Stimulated activated effector memory CD8-positive, alpha-beta T cell treated with anti-CD3 and anti-CD28 coated beads, Interleukin-12 subunit alpha, Interleukin-12 subunit beta, amount 100 ng/mL, for 72 hours (primary cell): ENCODE measurements at places on chromosomes 7 and 10.

DNA sequence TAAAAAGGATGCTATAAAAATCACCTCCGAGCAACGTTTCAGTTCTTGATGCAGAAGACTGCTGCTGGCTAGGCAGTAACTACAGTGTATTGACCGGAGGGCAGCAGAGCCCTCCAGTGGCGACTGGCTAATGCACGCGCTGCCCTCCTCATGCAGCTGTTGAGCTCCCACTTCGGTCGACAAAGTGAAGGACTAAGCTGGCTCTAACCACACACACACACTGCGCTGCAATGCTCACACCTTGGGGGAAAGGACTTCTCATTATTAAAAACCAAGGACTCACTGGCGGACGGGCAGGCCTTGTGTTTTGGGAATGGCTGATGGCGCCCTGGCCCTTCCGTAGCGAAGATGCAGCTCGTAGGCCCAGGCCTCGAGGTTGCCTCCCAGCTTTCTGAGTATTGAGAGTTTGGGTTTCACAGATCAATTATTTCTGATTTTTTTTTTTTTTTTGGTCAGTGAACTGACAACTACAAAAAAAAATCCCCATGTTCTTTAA, 120.9 kb upstream of the DIP2C start:
- DNase-seq = no peak

DNA sequence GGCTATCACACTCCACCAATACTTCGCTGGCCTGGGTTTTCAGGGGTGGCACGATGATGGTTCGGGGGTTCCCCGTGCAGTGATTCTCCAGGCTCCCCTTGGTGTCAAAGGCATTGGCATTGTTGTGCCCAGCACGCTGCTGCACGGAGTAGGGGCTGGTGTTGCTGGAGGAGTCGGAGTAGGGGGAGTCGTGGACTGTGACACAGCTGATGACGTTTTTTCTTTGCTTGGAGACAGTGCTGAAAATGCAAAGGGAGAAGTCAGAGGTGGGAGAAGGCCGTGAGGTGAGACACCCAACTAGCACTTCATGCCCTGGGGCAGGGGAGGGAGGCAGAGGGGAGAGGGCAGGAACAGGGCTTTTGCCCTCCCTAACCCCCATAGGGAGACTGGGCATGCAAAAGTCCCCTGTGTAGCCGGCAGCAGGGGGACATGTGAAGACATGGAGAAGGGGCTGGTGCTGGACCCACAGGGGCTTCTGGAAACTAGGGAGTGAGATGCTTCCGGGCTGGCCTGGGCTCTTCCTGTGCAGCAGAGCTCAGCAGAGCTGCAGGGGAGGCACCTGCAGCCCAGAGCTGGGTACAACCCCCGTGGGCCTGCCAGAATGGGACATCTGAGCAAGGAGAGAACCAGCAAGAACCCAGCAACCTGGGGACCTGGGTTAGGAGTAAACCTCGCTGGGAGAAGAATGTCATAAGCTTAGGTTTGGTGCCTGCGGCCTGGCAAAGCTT, 60.5 kb downstream of the CLEC2L start:
- no peak for DNase-seq

DNA sequence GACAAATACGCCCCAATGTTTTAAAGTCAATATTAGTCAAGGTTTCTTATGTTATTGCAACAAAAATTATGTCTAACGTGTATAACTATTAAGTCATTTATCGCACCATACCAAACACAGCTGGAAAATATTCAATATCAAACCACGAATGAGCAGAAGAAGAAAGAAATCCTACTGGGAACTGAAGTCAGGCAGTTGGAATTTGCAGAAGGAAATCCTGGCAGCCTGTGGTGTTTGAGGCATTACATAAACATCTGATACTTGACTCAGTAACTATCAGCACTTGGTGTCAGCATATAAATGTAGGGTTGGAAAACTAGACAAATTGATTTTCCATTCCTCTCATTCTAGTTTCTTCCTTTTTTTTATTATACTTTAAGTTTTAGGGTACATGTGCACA, 83.4 kb upstream of the NUPR2 start:
- DNase-seq = no peak

DNA sequence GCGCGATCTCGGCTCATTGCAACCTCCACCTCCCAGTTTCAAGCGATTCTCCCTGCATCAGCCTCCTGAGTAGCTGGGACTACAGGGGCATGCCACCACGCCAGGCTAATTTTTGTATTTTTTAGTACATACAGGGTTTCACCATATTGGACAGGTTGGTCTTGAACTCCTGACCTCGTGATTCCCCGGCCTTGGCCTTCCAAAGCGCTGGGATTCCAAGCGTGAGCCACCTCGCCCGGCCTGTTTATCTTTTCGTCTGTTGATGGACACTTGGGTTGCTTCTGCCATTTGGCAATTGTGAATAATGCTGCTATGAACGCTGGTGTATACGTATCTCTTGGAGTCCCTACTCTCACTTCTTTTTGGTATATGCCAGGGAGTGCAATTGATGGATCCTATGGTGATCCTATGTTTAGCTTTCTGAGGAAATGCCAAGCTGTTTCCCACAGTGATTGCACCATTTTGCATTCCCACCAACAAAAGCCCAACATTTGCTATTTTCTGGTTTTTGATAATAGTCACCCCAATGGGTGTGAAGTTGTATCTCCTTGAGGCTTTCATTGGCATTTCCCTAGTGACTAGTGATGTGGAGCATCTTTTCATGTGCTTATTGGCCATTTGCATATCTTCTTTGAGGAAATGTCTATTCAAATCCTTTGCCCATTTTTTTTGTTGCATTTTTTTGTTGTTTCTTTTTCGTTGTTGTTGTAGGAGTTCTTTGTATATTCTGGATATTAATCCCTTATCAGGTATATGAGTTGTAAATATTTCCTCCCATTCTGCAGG, 3.5 kb downstream of the ANTXRL start:
- no peak for DNase-seq

- DNase-seq = no peak
These were observed 134.3 kb upstream of the PDE1C start for GRCh38 chr7:32204361-32205018.

DNA sequence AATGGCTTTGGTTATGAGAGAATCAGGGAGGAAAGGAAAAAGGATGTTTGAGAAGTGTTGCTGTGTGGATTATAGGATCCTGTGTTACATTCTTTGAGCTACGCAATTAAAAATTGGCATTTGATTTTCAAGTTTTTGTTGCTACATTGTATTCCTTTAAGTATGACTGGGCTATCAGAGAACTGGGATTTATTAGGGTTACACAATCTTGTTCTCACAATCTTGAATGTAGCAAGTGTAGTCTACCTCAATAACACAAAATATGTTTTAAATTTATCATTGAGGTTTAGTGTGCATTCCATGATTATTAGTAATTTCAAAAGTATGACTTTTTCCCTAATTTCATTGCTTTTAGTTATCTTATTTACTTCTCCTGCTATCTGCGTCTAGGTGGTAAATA, 113.9 kb downstream of the CACNB2 start:
- no peak for DNase-seq

DNA sequence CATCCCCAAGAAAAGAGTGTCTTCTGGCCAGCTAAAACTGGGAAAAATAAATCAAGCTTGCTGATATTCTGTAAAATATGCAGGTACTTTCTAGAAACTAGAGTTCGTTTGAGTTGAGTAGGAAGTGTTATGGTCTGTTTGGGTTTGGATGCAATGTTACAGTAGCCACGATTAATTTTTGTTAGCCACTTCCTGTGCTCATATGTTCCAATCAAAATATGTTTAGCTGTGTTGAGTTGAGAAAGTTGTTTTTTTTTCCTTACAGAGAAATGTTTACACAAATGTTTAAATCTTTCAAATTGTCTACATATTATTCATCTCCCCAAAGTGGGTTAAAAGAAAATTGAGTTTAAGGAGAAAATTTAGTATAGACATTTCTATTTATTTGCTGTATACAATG, 11.3 kb upstream of the LAMB1 start:
- no peak for DNase-seq

DNA sequence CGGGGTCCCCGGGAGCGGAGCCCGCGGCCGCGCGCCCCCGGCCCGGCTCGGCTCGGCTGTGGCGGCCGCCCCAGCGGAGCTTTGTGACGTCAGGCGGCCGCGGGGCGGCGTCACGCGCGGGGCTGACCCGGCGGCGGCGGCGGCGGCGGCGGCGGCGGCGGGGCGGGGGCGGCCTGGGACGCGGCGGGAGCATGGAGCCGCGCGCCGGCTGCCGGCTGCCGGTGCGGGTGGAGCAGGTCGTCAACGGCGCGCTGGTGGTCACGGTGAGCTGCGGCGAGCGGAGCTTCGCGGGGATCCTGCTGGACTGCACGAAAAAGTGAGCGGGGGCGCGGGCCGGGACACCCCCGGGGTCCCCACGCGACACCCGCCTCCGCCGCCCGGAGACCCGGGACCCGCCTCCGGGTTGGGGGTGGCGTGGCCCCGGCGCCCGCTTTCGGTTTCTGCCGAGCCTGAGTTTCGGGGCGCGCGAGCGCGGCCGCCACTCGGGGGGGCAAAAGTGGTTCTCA, at the start of gene PWWP2B:
Gene PWWP2B (plus strand): TSS at position 165 of the 506 bp plus-strand sequence. CDS start 27 bp downstream, at position 192.
- DNase-seq = peak; percentile 71

DNA sequence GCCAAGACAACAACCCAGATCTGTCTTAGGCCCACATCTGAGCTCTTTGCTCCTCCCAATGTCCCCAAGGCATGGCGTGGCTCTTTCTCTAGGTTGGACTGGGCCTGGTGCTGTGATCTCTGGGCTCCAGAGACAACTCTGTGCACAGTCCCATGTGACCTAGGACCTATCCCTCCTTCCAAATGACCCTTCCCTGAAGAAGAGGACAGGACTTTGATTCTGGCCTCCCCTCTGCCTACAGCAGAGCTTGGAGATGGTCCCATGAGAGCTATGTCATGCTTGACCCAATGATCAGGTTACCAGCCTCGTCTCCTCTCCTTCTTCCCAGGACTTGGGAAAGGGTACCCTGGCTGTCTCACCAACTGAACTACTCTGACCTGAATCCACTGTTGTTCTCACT, 296.3 kb upstream of the GALNT17 start:
- no peak for DNase-seq

DNA sequence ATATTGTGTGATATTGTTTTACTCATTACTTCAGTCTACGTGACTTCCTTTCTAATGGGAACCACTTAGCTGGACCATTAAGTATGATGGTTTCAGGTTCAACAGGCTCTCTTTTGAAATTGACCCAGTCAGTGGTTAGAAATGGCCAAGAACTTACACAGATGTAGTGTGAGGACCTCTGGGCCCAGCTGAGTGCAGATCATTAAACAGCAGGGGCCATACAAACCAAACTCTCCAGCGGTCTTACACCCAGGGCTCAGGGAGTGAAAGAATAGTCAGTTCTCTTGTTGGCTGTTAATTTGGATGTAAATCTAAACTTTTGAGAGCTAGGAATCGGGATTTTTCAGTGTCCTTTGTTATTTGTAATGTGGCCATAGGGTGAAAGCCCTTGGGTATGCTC, 107.3 kb downstream of the CELF2 start:
- no peak for DNase-seq

DNA sequence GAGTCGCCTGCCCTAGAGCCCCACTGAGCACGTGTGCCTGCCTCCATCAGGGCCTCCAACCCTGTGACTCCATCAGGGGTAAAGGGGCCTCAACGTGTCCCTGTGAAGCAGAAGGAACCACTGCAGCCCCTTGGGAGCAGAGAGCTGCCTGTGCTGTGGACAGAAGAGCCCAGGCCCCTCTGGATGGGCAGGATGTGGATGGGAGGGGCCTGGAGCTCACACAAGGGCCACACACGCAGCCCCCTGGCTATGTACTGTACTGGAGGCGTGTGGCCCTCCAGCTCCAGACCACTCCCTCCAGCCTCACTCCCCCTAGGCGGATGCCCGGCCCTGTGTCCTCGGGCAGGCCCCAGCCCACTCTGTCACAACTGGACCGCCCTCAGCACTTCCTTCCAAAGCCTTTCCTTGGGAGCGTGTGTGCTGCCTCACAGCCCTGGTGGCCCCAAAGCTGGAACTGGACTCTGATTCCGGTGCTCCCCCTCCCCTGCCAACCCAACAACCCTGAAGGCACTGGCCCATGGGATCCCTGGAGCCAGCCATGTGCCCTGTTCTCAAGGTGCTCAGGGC, 238.0 kb downstream of the TCERG1L start:
- no peak for DNase-seq

DNA sequence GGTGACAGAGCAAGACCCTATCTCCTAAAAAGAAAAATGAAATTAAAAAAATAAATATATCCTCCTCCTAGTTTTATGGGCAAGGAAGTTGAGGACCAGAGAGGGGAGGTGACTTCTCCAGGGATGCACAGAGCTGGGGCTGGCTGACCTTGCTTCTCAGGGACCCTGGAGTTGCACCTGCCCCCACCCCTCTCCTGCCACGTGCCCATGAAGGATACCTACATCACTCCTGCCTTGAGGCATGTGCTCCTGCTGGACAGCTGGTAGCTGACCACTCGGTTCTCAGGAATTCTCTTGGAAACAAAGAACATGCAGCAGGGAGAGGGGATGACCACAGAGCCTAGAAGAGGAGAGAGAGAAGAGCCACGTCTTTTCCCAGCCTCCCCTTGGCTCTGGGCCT, 522 bp downstream of the CCL24 start:
- DNase-seq = no peak

GRCh38 chr7:142376356-142376997, 118.6 kb upstream of the PRSS58 start:
- no peak for DNase-seq

GRCh38 chr10:89304446-89304845, 2.6 kb downstream of the IFIT2 start:
- DNase-seq = no peak

GRCh38 chr10:25557136-25557535, 376.9 kb upstream of the MYO3A start:
- no peak for DNase-seq

DNA sequence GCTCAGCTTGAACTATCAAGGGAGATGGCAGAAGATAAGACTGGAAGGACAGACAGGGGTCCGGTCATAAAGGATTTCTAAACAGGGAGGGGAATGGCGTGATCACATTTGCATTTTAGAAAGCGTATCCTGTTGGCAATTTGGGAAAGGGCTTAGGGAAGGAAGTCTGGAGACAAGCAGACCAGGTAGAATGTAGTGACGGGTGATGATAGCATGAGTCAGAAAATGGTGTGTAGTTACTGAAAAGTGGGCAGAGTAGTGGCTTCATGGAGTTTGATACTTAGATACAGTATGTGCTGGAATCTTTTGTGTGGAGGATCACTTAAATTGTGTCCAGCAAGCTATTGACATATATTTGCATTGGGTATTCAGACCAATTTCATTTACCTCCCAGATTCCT, 61.2 kb downstream of the LRGUK start:
- no peak for DNase-seq

- no peak for DNase-seq
These were observed 9.5 kb upstream of the INTS1 start for GRCh38 chr7:1513657-1514095.
